ENCODE measurements at places on chromosomes 6 and 20. TPM values are rescaled to one million over a fixed set of nuclear protein-coding genes. Genes with fewer than 3 reads are reported as not detected.

The KCNG1 gene
- 1.5 TPM for total RNA-seq

The CHRNA4 gene
- total RNA-seq = 0.11 TPM

The FILIP1 gene
- not detected for total RNA-seq

- peak; percentile 73 for DNase-seq
Measured at GRCh38 chr6:25652007-25652515, at the start of gene SCGN. TSS of gene SCGN (plus strand) at chr6:25652215. CDS start at chr6:25652404, 189 bp downstream.

DNA sequence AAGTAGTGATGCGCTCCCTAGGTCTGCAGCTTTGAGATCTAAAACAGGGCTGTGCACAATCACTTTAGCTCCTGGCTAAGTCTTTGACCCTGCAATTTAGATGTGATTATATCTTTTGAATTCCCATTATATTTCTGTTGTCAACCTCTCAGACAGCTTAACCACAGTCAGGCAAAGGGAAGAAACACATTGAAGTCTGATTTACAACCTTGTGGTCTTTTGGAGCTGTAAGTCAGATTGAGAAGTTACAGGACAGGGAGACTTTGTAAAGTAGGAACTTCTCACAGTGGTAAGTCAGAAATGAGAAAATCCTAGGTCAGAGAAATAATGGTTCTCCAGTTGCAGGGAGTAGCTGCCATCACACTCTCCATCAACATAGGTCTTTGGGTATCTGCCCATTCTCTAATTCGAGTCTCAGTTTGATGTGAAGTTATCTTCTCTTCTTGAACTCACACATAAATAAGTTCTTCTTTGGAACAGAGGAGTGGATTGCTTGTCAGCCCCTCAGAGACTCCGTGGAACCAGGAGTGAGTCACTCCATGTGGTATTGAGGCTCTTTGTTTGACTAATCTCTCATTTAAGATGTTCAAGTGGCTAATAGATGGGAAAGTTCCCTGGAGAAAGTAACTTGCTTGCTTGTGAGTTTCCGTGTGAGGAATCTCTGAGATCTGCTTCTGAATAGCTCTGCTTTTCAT, 35.0 kb upstream of the SGK1 start:
- no peak for DNase-seq

DNA sequence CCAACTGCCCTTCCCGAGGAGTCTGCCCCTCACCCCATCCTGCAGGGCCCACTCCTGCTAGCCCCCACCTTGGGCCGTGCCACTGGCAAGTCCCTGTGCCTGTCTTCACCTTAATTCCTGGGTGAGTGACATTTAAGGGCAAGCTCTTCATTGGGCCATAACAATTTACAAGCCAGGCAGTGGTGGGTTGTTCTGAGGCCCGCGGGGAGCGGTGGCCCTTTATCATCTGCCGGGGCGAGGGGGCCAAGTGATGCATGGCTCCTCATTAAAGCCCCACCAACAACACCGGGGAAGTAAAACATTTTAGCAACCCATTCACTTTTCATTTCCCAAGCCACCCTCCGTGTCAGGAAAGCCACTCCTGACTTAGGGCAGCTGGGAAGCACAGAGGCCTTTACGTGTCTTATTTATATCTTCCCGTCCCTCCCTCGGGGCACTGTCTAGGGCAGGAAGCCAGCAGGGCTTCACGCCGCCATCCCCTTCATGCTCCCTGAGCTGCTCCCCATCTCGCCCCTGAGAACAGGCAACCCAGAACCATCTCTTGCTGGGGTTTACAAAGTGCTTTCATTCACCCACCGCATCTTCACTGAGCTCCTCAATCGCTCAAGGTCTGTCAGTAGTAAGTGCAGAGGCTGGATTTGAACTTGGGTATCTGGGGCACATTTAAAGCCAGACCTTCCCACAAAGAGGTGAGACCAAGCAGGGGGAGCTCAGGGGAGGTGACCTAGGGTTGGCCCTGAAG, 55.5 kb upstream of the CCDC167 start:
- no peak for DNase-seq

DNA sequence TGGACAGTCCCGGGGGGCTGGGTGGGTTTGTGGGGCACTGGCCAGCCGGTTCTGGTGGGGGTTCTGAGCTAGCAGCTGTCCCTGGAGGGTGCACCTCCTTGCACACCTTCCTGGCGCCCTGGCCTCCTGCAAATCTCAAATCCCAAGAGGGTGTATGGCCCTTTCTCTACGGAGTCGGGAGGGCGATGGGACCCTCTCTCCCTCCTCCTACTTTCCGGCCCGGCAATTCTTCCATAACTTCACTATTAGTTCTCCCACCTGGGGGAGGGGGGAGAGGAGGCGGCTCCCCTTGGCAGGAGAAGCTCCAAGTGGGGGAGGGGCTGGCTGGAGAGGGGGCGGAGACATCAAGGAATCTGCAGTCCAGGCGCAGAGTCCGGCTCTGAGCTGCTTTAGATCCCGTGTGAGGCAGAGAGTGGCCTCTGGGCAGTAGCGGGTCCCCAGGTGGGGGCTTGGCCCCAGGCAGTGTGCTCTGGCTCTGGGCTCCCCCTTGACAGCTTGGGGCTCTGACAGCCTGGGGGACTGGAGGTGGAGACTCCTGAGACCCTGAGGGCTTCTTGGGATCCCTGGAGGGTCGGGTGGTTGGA, 1.4 kb upstream of the LAMA5 start:
- peak; percentile 97 for DNase-seq

- no peak for DNase-seq
Measured at GRCh38 chr6:105164418-105164817, 15.4 kb downstream of the POPDC3 start.

All from Caco-2 (cell line).